ENCODE measurements at places on chromosomes 6 and 20.
A peak's percentile ranks its signal among the peaks of the same experiment; 100 is the strongest.

DNA sequence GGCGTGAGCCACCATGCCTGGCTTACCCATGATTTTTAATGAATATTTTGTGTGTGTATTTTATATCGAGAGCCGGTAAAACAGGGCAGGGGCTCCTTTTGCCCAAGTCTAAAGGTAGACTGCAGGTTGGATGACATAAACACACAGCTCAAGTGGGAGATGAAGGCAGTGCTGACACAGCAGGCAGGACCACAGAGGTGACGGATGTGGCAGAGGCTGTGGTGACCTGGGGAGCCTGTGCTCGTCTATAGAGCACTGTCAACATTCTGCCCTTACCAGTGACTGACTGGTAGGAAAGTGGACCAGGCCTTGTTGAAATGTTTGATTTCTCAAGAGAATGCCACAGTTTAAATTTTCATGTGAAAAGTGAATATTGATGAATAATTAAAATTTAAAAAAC is 137.5 kb downstream of the ZFP64 start:
- DNase-seq: peak; percentile 7

- no peak for DNase-seq
Observed at GRCh38 chr20:37714978-37715672, 21.3 kb downstream of the CTNNBL1 start.

GRCh38 chr20:48585061-48585870 is 242.5 kb downstream of the PREX1 start:
- no peak for DNase-seq

- DNase-seq: no peak
Observed at GRCh38 chr6:1995636-1996035, 249.8 kb downstream of the GMDS start.

DNA sequence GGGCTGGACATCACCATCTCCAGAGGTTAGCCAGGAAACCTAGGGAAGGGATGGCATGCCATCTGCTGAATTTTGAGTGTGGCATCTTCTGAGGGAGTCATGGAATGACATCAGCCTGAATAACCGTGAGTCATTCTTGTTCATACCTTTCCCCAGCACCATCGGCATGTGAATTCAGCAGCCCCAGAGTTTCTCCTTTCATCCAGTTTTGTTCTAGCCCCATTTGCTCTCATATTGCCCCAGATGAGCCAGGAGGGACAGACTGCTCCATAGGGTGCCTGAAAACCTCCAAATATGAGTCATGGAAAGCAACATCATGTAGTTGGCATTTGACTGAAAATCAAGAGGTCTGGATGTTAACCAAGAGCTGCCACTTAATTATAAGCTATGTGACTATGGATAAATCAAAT is 219.2 kb upstream of the SGK1 start:
- no peak for DNase-seq

DNA sequence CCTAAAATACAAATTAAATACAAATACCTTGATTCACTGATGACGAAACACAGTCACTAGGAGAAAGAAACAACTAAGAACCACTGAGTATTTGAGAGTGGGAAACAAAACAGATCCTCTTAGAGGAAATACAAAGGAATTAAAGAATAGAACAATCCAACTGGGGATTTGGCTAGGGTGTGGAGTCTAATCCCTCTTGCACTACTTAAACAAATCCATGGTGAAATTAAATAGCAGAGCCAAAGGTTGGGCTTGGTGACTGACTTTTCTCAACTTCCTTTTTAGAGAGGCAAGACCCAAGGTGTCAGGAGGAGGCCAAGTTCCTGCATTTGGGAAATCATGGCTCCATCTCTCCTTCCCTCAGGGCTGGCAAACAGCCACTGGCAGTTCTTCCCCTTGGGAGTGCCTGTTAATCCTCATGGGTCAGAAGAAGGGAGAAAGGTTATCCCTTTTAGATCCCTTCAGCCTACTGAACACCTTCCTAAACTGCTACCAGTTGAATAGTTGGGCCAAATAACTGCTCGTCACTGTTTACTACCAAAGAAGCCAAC is 101.2 kb upstream of the TRAF3IP2 start:
- DNase-seq: no peak

DNA sequence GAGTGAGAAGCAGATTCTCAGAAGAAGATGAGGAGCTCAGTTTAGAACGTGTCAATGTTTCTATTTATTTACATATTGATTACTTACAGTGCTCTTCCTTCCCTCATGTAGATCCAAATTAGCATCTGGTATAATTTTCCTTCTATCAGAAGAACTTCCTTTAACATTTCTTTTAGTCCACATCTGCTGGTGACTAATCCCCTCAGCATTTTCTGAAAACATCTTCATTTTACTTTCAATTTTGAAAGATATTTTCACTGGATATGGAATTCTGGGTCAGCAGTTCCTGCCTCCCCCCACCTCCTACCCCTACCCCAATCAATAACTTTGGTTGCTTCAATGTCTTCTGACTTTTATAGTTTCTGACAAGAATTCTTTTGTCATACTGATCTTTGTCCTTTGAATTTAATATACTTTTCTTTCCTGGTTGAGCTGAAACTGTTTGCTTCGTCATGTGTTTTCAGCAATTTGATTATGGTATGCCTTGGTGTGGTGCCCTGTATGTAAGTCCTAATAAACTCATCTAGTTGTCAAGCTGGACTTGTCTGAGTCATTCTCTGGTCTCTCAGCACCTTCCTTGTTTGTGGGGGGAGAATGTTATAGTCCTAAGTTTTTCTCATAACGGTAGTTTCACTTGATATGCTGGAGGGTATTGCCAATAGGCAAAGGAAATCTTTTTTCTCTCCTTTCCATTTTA is 57.0 kb downstream of the SMPDL3A start:
- DNase-seq: no peak

DNA sequence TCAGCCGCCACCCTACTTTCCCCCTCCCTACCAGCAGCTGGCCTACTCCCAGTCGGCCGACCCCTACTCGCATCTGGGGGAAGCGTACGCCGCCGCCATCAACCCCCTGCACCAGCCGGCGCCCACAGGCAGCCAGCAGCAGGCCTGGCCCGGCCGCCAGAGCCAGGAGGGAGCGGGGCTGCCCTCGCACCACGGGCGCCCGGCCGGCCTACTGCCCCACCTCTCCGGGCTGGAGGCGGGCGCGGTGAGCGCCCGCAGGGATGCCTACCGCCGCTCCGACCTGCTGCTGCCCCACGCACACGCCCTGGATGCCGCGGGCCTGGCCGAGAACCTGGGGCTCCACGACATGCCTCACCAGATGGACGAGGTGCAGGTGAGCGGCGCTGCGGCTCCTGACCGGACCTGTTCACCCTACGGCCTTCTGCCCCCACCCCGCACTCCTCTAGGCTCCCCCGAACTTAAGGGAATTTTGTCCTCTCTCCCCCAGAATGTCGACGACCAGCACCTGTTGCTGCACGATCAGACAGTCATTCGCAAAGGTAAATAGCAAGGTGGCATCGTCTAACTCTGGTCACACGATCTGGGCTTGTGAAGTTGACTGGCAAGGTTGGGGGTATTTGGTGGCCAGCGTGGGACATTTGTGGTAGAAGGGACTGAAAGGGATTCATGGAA is 2.3 kb downstream of the TFAP2C start:
- no peak for DNase-seq

- DNase-seq: peak; percentile 61
Observed at GRCh38 chr6:37653933-37654565, 43.6 kb downstream of the MDGA1 start.

DNA sequence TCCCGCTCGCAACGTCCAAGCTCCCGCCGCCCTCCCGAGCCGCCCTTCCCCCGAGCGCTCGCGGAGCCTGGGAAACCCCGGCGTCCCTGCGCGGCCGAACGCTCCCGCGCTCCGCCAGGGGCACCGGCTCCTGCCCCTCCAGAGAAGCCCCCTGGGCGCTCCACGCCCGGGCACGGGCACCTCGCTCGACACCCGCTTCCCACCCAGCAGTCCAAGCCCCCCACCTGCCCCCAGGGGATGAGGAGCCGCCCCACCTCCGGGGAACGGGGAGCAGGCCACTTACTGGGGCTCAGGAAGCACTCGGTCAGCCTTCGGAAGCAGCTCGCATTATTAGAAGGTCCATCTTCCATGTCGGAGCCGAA is 1.4 kb downstream of the PDE10A start:
- no peak for DNase-seq

GRCh38 chr6:26306232-26306631 is 58.8 kb upstream of the BTN3A2 start:
- no peak for DNase-seq

GRCh38 chr20:43977962-43978361 is 63.3 kb downstream of the TOX2 start:
- DNase-seq: no peak

- no peak for DNase-seq
Observed at GRCh38 chr6:105774247-105774646, 311.9 kb upstream of the PRDM1 start.

DNA sequence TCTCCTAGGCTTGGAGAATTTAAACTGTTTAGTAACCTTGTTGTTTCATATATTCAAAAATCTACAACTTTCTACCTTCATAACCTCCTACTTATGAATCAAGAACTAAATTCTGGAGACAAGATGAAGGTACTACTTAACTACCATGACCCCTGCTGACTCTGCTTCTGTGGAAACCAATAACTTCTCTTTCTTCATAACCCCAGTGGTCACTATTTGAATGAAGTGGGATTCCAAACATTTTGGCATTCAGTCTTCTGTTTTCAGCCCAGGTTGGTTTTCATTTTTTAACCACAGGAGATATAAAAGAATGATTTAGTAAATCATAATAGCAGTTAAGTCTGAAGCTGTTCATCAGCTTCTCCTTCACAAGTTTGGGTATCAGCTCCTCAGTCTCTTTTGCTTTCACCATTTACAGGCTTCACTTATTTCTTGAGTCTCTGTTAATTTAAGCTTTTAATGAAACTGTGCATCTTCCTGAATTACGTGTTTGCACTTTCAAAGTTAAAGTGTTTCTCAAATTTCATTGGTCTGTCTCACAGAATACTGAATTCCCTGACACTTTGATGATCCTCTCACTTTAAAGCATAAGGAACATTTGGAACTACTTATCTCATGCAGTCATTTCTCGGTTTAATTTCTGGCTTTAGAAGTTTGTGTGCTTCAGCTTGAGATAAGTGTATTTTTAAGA is 9.5 kb downstream of the SENP6 start:
- no peak for DNase-seq

- no peak for DNase-seq
Observed at GRCh38 chr20:48171626-48172356, 386.5 kb upstream of the SULF2 start.

GRCh38 chr6:121515630-121516265 is 80.3 kb downstream of the GJA1 start:
- DNase-seq: no peak

- DNase-seq: no peak
Observed at GRCh38 chr6:29426654-29427053, 11.9 kb downstream of the OR12D1 start.

DNA sequence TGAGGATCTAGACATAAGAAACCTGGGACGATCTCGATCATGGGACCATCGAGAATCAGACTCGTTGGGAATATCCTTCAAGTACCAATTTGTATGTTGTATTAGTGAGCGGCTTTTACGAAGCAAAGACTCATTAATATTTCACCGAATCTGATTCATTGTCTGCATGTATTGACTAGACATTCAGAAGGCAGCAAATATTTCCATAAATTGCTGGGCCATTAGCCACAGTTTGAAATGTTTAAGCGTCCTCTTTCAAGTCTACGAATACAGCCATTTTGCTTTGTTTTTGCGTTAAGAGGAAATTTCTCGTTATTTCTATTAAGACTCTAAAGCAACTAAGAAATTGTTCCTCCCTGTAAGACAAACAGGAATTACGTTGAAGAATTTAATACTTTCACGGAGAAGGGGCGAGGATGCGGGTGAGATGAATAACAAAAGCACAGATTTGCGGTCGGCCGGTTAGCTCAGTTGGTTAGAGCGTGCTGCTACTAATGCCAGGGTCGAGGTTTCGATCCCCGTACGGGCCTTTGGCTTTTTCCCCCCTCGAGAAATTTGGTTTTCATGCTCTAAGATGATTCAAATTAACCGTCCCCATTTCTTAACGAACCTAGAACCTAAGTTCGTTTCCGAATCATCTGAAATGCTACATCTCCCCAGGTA is 18.5 kb downstream of the POM121L2 start:
- DNase-seq: no peak

DNA sequence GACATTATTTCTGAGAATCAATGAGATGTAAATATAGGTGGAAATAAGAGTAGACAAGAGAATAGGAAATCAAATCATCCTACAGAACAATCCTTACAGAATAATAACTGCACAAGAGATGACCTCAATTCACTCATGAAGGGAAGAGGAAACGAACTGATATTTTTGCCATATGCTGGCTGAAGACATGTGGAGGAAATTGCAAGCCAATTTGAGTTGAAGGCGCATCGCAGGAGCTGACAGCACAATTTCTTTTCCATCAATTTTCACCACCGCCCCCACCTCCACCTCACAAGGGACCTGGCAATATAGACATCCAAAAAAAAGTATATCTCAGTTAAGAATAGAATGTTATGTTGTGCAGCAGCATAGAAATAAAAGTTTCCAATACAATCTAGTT is 20.3 kb downstream of the CITED2 start:
- no peak for DNase-seq

DNA sequence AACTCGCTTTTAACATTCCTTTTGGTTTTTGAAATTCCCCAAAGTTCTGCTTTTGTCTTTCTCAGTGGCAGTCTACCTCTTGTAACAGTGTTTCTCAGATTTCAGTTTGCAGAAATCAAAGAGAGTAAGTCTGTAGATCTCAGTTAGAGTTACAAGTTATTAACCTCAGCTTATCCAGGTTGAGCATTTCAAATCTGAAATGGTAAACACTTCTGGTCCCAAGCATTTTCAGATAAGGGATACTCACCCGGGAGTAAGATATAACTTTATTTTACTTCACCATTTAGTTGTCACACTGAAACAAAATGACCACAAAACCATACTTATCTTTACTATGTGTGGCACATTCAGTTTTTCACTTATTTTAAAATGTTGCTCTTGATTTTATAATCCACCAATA is 9.8 kb downstream of the ZNF292 start:
- no peak for DNase-seq

- DNase-seq: peak; percentile 48
Observed at GRCh38 chr20:21102603-21103311, 3.4 kb downstream of the LINC00237 start.

GRCh38 chr6:91140449-91140848 is 553.6 kb upstream of the MAP3K7 start:
- DNase-seq: no peak

DNA sequence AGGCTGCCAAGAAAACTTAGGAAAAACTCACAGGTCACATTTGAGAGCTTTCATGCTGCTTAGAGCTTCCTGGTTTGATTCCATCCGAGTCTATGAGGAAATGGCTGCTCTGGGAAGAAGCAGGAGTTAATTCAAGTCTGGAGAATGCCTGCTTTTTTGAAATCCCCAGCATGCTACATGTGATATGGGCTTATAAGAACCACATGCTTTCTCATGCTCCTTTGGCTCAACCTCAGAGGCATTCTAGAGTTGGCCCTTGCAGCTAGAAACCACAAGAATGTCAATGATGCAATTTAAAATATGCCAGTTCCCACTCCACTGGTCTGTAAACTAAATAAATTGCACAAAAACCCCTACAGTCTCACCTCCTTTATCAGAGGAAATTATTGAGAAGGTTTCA is 142.9 kb upstream of the OLIG3 start:
- DNase-seq: no peak
